ENCODE measurements at places on chromosomes 16 and 17. TPM values are rescaled to one million over a fixed set of nuclear protein-coding genes. Genes with fewer than 3 reads are reported as not detected.

CCL8 gene
- not detected for total RNA-seq

DNA sequence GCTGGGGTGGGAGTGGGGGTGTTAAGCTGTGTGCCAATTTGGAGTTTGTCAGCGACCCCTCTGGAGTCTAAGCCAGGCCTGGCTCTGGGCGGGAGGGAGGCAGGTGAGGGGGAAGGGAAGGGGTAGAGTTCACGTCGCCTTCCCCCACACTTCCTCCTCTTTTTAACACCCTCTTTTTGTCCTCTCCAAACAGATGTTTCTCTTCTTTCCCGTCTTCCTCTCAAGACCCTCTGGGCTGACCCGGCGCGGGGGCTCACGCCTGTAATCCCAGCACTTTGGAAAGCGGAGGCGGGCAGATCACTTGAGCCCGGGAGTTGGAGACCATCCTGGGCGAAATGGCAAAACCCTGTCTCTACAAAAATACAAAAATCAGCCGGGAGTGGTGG lies 3.3 kb downstream of the HOXB1 start:
- DNase-seq: no peak

PITPNM3 gene
- total RNA-seq: 7.1 TPM

DNA sequence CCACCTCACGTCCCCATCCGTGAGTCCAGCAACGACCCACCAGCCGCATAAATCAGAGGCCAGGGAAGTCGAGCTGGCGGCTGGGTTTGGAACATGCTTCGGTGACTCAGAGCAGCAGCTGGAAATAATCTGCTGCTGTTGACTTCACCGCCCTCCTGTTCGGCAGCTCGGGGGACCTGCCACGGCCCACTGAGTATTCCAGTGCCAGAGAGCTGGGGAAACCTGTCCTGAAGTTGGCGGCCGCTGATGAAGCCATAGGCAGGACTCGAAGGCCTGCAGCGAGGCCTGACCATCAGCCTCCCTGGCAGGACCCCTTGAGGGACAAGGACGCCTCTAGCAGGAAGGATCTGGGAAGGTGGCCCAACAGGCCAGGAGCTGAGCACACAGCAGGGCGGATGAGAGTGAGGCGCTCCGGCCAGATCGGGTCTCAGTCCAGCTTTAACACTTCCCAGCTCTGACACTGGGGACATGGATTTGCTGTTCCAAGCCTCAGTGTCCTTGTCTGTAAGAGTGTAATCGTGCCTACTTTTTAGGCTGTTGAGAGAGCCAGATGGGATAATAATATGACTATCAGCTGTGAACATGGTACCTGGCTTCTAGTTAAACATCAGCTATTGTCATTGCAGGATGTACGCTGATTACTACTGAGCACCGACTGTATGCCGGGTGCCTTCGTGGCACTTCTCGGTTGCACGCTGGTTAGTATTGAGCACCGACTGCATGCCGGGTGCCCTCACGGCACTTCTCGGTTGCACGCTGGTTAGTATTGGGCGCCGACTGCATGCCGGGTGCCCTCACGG lies 50.4 kb upstream of the CIBAR2 start:
- DNase-seq: no peak

- DNase-seq: no peak
Measured at GRCh38 chr17:36184023-36184765, 7.8 kb upstream of the TBC1D3B start.

MYH11 gene
- not detected for total RNA-seq

- DNase-seq: no peak
Measured at GRCh38 chr17:78738278-78738677, 43.8 kb downstream of the CYTH1 start.

DNA sequence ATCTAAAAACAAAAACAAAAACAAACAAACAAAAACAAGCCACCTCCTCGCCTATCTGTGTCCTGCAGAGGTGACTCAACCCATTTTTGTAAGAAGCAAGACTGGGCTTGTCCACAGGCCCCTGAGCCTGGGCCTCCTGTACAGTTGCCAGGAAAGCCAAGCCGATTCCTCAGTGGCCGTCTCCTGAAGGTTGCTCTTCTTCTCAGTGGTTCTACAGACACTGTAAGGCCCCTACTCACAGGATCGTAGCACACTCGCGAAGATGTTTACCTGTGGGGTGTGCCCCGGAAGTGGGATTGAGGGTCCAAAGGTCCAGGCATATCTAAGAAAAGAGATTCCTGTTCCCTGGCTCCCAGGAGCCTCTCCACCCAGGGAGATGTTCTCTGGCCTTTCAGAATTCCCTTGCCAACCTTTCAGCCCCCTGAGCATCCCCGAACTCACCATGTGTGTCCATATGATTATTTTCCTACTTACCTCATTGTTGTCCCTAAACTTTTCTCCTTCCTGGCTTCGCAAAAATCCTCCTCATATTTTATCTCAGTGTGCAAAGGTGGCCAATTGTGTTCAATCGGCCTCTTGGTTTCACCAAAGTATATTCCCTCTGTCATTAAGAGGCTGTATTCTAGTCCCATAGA lies 7.5 kb upstream of the CES3 start:
- no peak for DNase-seq

ASGR2 gene
- not detected for total RNA-seq

DNA sequence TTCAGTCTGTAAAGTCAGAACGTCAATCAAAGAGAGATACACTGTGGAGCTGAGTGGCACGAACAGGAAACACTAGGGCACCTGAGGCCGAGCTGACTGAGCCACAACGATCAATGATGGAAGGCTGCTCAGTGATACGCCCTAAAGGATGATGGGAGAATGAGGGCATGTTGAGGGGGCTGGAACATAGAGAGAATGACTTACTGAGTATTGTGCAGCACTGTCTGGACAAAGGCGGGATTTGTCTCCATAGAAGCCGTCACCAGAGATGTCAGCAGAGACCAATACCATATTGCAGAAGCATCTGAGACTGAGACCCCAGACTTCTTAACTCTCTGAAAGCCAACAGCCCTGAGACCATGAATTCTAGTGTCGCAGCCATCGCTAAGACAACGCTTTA lies 33.4 kb downstream of the ZZEF1 start:
- no peak for DNase-seq

DNA sequence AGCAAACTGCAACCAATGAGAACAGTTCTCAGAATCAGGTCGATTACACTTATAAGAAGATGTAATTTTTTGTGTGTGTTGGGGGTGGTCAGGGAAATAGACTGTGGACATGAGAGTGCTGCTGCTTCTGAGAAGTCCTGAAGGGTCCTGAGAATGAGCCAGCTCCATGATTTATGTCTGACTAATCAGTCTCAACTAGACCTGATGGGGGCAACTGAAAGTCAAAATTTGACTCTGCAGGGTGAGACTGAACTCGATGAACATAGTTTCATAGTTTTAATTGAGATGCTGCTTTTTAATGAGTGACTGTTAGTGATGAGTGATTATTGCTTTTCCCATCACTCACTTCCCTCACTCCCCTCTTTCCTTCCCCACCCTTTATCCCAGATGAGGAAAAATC lies 37.3 kb downstream of the SMARCE1 start:
- DNase-seq: no peak

- no peak for DNase-seq
Measured at GRCh38 chr17:17987187-17987896, 14.7 kb downstream of the DRC3 start.

DNA sequence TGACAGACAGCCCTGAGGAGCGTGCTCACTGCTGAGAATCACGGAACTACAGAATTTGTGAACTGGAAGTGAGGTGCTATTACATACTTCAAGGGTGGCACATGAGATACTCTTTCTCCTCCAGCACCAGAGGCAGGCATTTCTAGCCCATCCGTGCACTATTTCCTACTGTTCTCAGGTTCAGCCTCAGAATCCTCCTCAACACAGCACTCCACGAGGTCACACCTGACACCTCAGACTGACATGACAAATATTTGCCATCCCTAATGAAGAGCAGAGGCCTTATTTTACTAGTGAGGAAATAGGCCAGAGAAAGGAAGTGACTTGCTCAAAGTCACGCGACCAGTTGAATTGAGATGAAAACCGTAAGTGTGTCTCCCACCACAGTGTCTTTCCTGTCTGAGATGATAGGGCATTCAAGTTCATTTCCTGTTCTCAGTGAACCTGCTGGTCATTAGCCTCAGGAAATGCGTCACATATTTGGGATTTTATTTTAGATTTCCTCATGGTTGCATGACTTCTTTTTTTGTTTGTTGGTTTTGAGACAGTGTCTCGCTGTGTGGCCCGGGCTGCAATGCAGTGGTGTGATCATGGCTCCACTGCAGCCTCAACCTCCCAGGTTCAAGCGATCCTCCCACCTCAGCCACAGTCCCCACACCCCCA lies 23.6 kb downstream of the SEZ6 start:
- DNase-seq: no peak

PLXDC1 gene
- total RNA-seq: not detected

DNA sequence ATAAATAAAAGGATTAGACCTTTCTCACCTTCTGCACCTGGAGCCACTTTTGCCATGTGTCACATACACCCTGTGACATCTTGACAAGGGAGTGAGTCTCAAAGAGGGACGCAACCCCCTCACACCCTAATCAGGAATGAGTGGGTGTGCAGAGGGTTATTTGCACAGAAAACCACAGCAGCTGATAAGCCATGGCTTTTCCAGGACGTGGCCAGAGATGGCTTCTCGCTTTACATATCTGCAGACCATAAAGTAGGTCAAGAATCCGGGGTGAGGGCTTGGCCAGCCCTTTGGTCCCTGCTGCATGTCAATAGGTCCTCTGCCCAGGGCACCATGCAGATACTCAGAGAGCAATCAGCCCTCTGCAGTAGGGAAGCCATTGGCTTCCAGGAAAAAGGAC lies 2.4 kb upstream of the CD300LF start:
- peak; percentile 31 for DNase-seq

FBXO39 gene
- not detected for total RNA-seq

DNA sequence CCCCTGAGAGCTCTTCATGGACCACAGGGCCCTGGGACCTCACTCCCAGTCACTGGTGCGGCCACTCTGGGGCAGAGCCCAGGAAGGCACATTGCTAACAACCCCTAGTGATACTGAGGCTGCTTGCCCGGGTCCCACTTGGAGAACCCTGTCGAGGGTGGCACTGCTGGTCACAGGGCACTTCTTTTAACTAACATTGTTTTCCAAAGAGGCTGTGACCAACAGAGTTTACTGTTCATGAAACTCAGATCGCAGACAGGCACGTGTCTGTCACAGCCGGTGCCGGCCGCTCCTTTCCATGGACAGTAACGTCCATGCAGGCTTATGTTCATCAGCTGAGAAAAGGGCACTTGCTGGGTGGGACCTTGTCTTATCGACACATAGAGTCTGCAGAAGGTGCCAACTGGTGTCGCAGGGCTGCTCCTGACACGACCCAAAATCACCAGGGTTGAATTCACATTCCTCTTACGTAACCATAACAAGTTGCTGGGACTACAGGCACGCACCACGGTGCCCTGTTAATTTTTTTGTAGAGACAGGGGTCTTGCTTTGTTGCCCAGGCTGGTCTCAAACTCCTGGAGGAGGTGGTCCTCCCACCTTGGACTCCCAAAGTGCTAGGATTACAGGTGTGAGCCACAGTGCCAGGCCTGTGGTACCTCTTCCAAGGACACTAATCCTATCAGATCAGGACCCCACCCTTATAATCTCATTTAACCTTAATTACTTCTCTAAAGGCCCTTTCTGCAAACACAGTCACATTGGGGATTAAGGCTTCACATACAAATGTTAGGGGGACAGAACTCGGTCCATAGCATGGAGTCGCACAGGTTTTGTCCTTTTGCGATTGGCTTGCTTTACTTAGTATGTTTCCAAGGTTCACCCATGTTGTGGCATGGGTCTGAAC lies 1.2 kb upstream of the ZC3H18 start:
- DNase-seq: no peak

GRCh38 chr16:5882087-5882640 lies 784.6 kb upstream of the EEF2KMT start:
- DNase-seq: no peak

PDIA2 gene
- not detected for total RNA-seq

DNA sequence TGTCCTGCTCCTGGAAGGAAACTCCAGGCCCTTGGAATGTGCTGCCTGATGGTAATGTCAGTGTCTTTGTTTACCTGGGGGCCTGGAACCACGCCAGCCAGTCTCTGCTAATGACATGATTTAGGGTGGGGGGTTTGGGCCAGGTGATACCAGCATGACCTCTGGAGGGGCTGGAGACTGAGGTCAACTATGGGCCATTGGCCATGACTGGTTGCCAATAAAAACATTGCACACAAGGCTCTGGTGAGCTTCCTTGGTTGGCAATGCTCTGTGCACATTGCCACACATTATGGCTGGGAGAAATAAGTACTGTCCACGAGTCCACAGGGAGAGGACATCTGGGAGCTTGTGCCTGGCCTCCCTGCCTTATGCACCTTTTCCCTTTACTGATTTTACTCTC lies 52.5 kb downstream of the LITAF start:
- no peak for DNase-seq
